ENCODE measurements at places on chromosomes 6 and 20. TPM values are rescaled to one million over a fixed set of nuclear protein-coding genes. Genes with fewer than 3 reads are reported as not detected.

- DNase-seq = no peak
- H3K4me1 ChIP-seq = no peaks in the 10 kb centered on the region
- H3K27ac ChIP-seq = no peak overlapping the region
Observed at GRCh38 chr20:25178563-25179438, 16.7 kb upstream of the ENTPD6 start.

Gene FAM83C
- total RNA-seq = not detected

DNA sequence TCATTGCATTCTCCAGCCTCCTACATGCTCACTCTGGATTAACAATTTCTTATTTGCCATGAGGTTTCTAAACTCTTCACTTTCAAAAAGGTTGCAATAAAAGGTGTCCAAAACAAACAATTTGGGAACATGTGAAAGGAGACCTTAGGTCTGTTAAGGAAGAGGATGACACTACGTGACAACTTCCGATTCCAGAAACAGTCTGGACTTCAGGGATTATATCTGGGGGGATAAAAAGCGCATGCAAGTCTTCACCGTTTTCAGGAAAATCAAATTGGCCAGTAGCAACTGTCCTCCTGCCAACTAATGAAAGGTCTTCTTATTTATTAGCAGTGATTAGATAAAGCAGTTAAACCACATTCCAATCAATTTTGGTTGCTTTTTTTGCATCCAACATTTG is 1.8 kb downstream of the ZDHHC14 start:
- peaks cover 33% of the 10 kb centered on the region for H3K4me1 ChIP-seq
- H3K36me3 ChIP-seq = peaks cover 7% of the 10 kb centered on the region
- peaks cover 3% of the 10 kb centered on the region for H3K27me3 ChIP-seq
- no peak for DNase-seq
- H3K4me3 ChIP-seq = peak overlapping the region; percentile 83
- peak overlapping the region; percentile 6 for H3K27ac ChIP-seq

GRCh38 chr6:78611102-78611620 is 256.2 kb upstream of the IRAK1BP1 start:
- H3K27me3 ChIP-seq = no peaks in the 10 kb centered on the region
- no peaks in the 10 kb centered on the region for H3K36me3 ChIP-seq
- no peak for DNase-seq

GRCh38 chr6:96683819-96684528 is 121.0 kb downstream of the FHL5 start:
- H3K36me3 ChIP-seq = no peaks in the 10 kb centered on the region
- H3K4me1 ChIP-seq = no peaks in the 10 kb centered on the region
- no peak for DNase-seq
- no peak overlapping the region for H3K4me3 ChIP-seq
- no peak overlapping the region for H3K27ac ChIP-seq

Gene LST1
- 69.8 TPM for total RNA-seq

GRCh38 chr6:42904467-42904866 is 11.4 kb upstream of the PTCRA start:
- DNase-seq = no peak
- H3K27ac ChIP-seq = no peak overlapping the region
- peaks cover 10% of the 10 kb centered on the region for H3K4me1 ChIP-seq
- no peak overlapping the region for H3K4me3 ChIP-seq
- peaks cover 2% of the 10 kb centered on the region for H3K27me3 ChIP-seq
- no peaks in the 10 kb centered on the region for H3K36me3 ChIP-seq

Gene GSTA3
- total RNA-seq = not detected

Gene ULBP3
- 2.2 TPM for total RNA-seq

GRCh38 chr20:35005463-35005961 is 49.8 kb downstream of the MYH7B start:
- no peaks in the 10 kb centered on the region for H3K27me3 ChIP-seq
- no peak for DNase-seq
- H3K4me1 ChIP-seq = peaks cover 7% of the 10 kb centered on the region
- H3K4me3 ChIP-seq = no peak overlapping the region

GRCh38 chr20:63491078-63491477 is 7.8 kb downstream of the EEF1A2 start:
- no peaks in the 10 kb centered on the region for H3K4me1 ChIP-seq
- H3K4me3 ChIP-seq = no peak overlapping the region
- H3K36me3 ChIP-seq = no peaks in the 10 kb centered on the region
- H3K27me3 ChIP-seq = peaks cover 3% of the 10 kb centered on the region

DNA sequence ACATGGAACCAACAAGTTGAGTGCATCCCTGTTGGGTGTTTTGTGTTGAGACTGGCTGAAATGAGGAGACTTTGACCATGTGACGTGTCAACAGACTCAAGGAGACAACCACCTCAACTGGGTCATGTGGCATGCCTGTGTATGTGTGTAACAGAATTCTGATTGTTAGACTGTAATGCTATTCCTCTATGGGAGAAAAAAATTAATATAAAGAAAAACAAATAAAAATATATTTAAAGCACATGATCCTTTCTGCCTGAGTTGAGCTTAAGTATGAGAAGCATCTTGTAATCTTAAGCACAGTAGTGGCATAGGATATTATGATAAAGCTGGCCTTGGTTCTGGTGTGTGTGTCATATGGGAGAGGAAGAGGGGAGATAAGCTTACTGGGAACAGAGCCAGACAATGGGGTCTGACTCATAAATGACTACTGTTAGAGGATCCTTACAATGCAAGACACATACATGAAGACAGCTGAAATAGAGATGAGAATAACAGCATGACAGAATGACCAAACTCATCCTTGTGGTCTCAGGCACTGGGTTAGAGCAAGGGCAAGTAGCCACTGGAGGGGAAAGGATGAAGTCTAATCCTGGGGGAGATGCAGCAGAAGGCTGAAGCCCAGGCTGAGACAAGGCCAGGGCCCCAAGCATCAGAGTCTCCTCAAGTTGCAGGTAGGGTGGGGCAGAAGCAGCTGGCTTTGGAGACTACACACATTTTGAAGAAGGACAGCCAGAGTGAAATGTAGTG is 9.2 kb downstream of the TP53INP2 start:
- H3K27ac ChIP-seq = no peak overlapping the region
- H3K36me3 ChIP-seq = peaks cover 16% of the 10 kb centered on the region
- H3K4me3 ChIP-seq = no peak overlapping the region
- peaks cover 22% of the 10 kb centered on the region for H3K4me1 ChIP-seq

Gene NKX2-2
- total RNA-seq = not detected

DNA sequence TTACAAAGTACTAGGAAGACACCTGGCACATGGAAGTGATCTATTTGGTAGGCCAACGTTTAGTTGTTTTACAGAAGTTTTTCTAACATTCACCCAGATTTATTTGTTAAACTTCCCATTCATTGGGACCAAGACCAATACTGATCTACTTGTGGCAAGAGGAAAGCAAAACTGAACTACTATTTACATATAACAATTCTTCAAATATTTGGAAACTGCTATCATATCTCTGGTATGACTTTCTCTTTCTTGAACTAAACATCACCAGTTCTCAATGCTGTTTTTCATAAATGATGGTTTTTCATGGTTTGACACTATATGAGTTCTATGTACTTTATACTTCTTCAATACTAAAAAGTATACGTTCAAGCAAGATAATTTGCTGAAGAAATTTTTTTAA is 189.2 kb downstream of the ASCC3 start:
- no peaks in the 10 kb centered on the region for H3K27me3 ChIP-seq
- no peak overlapping the region for H3K27ac ChIP-seq
- H3K36me3 ChIP-seq = peaks cover under 1% of the 10 kb centered on the region
- no peaks in the 10 kb centered on the region for H3K4me1 ChIP-seq
- no peak overlapping the region for H3K4me3 ChIP-seq

DNA sequence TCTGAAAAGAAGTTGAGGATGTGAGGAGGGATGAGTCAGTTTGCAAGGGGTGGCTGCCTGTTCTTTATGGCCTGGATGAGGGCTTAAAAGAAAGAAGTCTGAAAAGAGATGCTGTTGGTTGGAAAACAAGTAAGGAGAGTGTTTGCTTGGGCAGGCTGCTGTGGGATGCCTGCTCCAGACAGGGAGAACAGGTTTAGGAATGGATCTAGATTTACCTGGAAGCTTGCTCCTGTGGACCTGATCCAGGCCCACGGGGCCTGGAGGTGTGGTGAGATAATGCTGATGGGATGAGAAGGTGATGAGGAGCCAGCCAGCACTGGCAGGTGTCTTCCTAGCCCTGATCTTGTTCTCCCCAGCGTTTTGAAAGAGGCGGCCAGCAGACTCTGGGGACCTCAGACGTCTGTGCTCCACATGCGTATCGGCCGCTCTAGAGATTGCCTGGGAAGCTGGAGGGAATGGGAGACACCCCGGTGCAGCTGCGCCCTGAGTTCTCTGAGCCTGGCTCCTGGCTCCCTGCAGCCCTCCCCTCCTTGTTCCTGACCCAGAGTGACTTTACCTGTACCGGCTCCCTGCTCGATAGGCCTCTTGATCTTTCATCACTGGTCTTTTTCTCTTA is 331.3 kb downstream of the ZFAND3 start:
- H3K4me3 ChIP-seq = no peak overlapping the region
- DNase-seq = no peak
- H3K27ac ChIP-seq = no peak overlapping the region
- no peaks in the 10 kb centered on the region for H3K27me3 ChIP-seq

GRCh38 chr6:32566957-32567356 is 22.7 kb downstream of the HLA-DRB1 start:
- no peak for DNase-seq
- peaks cover 32% of the 10 kb centered on the region for H3K27me3 ChIP-seq
- H3K36me3 ChIP-seq = no peaks in the 10 kb centered on the region
- H3K4me1 ChIP-seq = peaks cover 15% of the 10 kb centered on the region
- no peak overlapping the region for H3K4me3 ChIP-seq

Gene FGD2
- total RNA-seq = 4.7 TPM

DNA sequence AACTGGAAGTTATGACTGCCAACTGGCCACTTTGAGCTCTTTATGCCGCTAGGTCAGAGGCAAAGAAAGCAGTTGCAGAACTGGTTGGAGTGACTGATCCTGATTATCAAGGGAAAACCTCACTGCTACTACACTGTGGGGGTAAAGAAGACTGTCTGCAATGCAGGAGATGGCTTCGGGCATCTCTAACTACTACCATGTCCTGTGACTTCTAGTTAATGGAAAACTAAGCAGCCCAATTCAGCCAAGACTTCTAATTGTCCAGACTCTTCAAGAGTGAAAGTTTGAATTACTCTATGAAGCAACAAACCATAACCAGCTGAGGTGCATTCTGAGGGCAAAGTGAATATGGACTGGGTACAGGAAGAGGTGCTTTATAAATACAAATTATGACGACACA is 773.6 kb upstream of the SLC35B3 start:
- no peak overlapping the region for H3K27ac ChIP-seq
- DNase-seq = no peak
- no peaks in the 10 kb centered on the region for H3K36me3 ChIP-seq
- no peaks in the 10 kb centered on the region for H3K27me3 ChIP-seq

GRCh38 chr20:18981962-18982539 is 168.5 kb downstream of the SCP2D1 start:
- no peaks in the 10 kb centered on the region for H3K27me3 ChIP-seq
- H3K4me3 ChIP-seq = no peak overlapping the region
- H3K4me1 ChIP-seq = no peaks in the 10 kb centered on the region
- no peak overlapping the region for H3K27ac ChIP-seq

Gene CALHM6
- total RNA-seq = 11.2 TPM

GRCh38 chr6:57138026-57138425 is 34.1 kb upstream of the BAG2 start:
- H3K27me3 ChIP-seq = no peaks in the 10 kb centered on the region
- H3K4me1 ChIP-seq = peaks cover 14% of the 10 kb centered on the region

Gene ECI2
- 37.2 TPM for total RNA-seq

- H3K27ac ChIP-seq = no peak overlapping the region
- H3K4me1 ChIP-seq = peaks cover 7% of the 10 kb centered on the region
- H3K36me3 ChIP-seq = peaks cover 3% of the 10 kb centered on the region
- DNase-seq = no peak
Observed at GRCh38 chr20:13425381-13426135, 204.5 kb downstream of the ISM1 start.

GRCh38 chr6:64376394-64376793 is 740.8 kb downstream of the PHF3 start:
- H3K27ac ChIP-seq = no peak overlapping the region
- no peaks in the 10 kb centered on the region for H3K27me3 ChIP-seq
- no peak for DNase-seq
- no peaks in the 10 kb centered on the region for H3K4me1 ChIP-seq

Gene SLC17A1
- total RNA-seq = not detected

Measured in activated CD4-positive, alpha-beta memory T cell treated with anti-CD3 and anti-CD28 coated beads, Interleukin-2, amount 10 ng/mL, durations not matched to agents 7 days and 5 days (primary cell).